ENCODE measurements at places on chromosomes 1 and 21.

- DNase-seq, result no peak
Observed at GRCh38 chr1:234865171-234866006, 255.4 kb upstream of the IRF2BP2 start.

DNA sequence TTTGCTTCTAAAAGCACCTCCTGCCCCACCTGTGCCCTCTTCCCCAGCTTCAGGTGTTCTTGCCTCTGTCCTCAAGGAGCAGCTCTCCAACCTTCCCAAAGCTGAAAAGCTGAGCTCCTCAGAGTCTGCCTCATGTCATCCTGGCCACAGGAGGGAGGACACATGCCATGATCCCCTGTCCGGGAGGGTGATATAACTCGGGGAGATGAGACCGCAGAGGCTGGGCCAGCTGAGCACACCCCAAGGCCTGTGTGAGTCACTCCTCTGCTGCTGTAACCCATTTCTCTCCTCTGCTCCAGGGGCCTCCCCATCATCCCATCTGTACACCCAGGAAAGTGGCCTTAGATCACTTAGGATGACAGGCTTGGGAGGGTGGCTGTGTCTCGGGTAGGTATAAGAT, 49.8 kb downstream of the EPHB2 start:
- DNase-seq, result no peak

GRCh38 chr1:62317021-62317768, 2.0 kb downstream of the KANK4 start:
- no peak for DNase-seq

DNA sequence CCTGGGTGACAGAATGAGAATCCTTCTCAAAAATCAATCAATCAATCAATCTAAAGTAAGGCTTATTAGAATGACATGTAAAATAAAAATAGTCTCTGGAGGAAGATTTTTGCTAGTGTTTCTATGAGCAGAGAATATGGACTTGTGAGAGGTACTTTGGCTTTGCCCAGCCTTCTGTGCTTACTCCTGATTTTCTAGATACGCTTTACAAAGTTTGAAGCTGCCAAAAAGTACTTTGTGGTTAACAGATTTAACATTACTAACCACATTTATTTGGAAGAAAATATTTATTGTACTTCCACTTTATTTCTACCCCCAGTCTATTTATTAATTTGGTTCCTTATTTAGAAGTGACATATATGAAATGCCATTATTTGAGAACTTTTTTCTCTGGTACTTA, 41.0 kb downstream of the CEP350 start:
- DNase-seq, result no peak

DNA sequence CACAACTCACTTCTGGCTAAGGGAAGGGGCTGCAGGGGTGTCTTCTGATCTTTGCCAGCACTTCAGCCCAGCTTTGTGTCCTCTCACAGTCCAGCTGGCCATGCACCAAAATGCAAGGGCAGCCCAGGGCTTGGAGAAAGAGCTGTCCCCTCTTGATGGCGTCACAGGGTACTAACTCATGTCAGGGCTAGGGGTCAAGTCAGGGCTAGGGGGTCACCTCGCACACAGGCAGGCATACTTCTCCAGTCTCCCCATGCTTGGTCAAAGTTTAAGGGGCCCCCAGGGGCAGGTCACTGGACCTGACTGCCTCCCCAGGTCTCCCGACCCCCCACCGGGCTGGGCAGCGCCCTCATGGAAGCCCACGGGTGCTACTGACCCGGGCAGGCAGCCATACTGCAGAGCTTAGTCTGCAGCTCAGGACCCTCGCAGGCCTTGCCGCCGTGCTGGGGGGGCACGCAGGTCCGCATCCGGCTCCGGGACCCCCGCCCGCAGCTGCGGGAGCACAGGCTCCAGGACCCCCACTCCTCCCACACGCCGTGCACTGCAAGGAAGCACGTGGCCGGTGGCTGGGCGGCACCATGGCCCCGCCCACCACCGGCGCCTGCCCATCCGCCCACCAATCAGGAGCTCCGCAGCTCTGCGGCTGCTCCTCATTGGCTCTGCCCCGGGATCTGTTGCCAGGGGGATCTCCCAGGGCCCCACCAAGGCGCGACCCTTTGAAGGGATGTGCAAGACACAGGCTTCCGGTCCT, 21.5 kb downstream of the ADGRB2 start:
- no peak for DNase-seq
